ENCODE measurements at places on chromosomes 1 and 21. TPM values are rescaled to one million over a fixed set of nuclear protein-coding genes. Genes with fewer than 3 reads are reported as not detected.

The BMP8B gene
- total RNA-seq, result 0.14 TPM

The IFNLR1 gene
- not detected for total RNA-seq

The WLS gene
- total RNA-seq, result 107 TPM

The TMEM82 gene
- total RNA-seq, result not detected

The ATXN7L2 gene
- 2.0 TPM for total RNA-seq

The DMBX1 gene
- not detected for total RNA-seq

The KCNA3 gene
- total RNA-seq, result 0.66 TPM

The RPAP2 gene
- 6.4 TPM for total RNA-seq

The SELP gene
- 0.22 TPM for total RNA-seq

The GCSAML gene
- under 0.01 TPM for total RNA-seq

The CGN gene
- 0.72 TPM for total RNA-seq

The IPP gene
- 6.8 TPM for total RNA-seq

The CELA3B gene
- not detected for total RNA-seq

Data from placental pericyte (primary cell).